Tracheal epithelial cell (primary cell): ENCODE measurements at places on chromosomes 6 and 20. TPM values are rescaled to one million over a fixed set of nuclear protein-coding genes. Genes with fewer than 3 reads are reported as not detected.

The PLN gene
- not detected in 2 replicates for total RNA-seq

The PMEPA1 gene
- 86.0 and 89.7 TPM in 2 replicates for total RNA-seq

The RMND1 gene
- 41.0 and 72.5 TPM in 2 replicates for total RNA-seq

The KCNK16 gene
- total RNA-seq: not detected in 2 replicates

The ESR1 gene
- under 0.01 and 0.24 TPM in 2 replicates for total RNA-seq

The COX4I2 gene
- not detected in 2 replicates for total RNA-seq

The TBXT gene
- not detected in 2 replicates for total RNA-seq

The FAM229B gene
- 7.2 and 12.1 TPM in 2 replicates for total RNA-seq

The TUBB gene
- 153 and 214 TPM in 2 replicates for total RNA-seq

The FRS3 gene
- 0.43 and 0.72 TPM in 2 replicates for total RNA-seq
